ENCODE measurements at places on chromosomes 11 and 22. TPM values are rescaled to one million over a fixed set of nuclear protein-coding genes. Genes with fewer than 3 reads are reported as not detected.

The MMP8 gene
- not detected for total RNA-seq

The MMP13 gene
- total RNA-seq, result not detected

The DBX1 gene
- total RNA-seq, result not detected

The MGAT3 gene
- total RNA-seq, result 0.47 TPM

The DDTL gene
- 2.5 TPM for total RNA-seq

The TMEM109 gene
- total RNA-seq, result 62.5 TPM

The ASCL2 gene
- total RNA-seq, result not detected

The PANX2 gene
- total RNA-seq, result 0.75 TPM

The PISD gene
- 33.6 TPM for total RNA-seq

The IL17REL gene
- not detected for total RNA-seq

The CHRNA10 gene
- total RNA-seq, result 0.66 TPM

The FADS3 gene
- total RNA-seq, result 223 TPM

The TSSK2 gene
- total RNA-seq, result not detected

The PTPRCAP gene
- 0.85 TPM for total RNA-seq

The UPK3A gene
- not detected for total RNA-seq

All from endothelial cell of coronary artery (primary cell).